Dorsolateral prefrontal cortex (tissue), 122 donors: ENCODE measurements at places on chromosomes 2 and 18. TPM values are rescaled to one million over a fixed set of nuclear protein-coding genes. Genes with fewer than 3 reads are reported as not detected.

DNA sequence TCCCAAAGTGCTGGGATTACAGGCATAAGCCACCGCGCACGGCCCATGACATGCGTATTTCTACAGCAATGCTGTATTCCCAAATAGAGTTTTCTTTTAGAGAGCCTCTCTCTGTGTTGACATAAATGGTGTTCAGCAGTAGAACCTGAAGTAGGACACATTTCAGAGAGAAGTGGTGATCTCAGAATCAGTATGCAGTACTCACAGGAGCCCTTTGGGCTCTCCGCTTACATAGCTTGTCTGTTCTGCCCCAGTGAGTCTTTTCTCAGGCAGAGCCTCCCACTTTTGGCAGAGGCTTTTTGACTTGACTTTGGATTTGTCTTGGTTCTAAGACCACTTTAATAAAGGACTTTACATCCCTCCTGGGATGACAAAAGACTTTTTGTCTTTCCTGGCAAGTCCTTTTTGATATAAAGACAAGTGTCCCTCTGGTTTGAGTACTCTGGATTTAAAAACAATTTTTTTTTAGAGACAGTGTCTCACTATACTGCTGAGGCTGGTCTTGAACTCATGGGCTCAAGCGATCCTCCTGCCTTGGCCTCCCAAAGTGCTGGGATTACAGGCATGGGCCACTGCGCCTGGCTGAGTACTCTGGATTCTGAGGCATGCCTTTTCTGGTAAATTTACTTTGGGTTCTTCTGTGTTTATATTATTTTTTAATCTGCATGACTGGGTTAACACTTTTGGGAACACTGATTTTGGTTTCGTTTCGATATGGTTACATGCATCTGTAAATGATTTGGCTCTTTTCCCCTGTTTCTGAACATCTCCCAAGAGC lies 113.3 kb downstream of the SMAD2 start:
- no peak for DNase-seq

- peak; percentile 65 for DNase-seq
These were observed 11.8 kb upstream of the ATOH8 start for GRCh38 chr2:85741833-85742455.

Gene SLC5A7
- total RNA-seq, result not detected

GRCh38 chr2:109351164-109351756 lies 222.3 kb downstream of the SH3RF3 start:
- DNase-seq, result no peak

Gene ADGRF3
- total RNA-seq, result 2.2 TPM

DNA sequence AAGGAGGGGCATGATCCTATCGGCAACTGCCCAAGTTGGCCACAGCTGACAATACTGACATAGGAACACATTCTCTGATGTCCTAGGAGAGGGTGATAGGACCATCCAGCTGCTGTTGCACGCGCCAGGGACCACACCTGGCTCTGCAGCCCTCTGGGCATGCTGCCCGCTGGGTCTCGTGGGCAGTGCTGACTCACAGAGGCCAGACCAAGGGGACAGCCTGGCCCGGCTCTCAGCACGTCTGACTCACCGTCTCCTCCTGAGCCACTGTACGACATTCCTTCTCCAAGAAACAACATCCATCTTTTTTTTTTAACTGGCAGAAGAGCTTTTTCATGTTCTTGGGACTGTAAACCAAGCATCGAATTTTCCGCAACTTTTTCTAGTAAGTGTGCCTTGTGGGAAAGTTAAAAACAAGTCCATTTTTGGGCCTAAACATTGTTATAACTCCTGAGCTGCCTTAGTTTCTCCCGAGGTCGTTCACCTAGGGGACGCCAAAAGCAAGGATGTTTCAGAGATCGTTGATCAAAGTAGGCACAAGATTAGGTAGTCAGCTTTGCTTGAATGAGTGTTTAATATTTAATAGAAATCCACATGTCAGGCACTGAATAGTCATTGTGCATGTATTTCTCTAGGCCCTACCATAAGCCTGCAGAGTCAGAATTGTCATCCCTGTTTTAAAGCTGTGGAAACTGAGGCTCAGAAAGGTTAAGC lies 100.3 kb downstream of the TTC32 start:
- DNase-seq, result no peak

DNA sequence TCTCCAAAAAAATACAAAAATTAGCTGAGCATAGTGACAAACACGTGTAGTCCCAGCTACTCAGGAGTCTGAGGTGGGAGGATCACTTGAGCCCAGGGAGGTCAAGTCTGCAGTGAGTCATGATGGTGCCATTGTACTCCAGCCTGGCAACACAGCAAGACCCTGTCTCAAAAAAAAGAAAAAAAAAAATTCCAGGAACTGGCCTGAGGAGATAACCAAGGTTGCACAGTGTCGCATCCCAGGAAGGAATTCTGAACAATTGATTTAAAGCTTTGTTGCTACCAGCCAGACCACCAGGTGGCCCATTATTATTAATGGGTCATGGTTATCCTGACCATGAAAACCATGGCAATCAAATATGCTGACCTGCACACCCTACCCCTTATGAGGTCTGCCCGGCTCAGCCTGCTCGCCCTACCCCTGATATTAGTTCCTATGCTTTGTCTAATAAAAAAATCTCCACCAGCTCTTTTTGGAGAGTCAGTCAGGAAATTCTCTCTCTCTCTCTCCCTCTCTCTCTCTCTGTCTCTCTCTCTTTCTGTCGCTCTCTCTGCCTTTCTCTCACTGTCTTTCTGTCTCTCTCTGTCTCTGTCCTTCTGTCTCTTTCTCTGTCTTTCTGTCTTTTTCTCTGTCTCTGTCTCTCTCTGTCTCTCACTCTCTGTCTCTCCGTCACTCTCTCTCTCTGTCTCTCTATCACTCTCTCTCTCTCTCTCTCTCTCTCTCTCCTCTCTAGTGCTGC lies 73.7 kb downstream of the NCAPH start:
- no peak for DNase-seq

Gene ANKRD23
- 9.7 TPM for total RNA-seq

GRCh38 chr2:233221378-233222063 lies 30.0 kb upstream of the ATG16L1 start:
- DNase-seq, result no peak

Gene DAW1
- total RNA-seq, result 2.1 TPM

DNA sequence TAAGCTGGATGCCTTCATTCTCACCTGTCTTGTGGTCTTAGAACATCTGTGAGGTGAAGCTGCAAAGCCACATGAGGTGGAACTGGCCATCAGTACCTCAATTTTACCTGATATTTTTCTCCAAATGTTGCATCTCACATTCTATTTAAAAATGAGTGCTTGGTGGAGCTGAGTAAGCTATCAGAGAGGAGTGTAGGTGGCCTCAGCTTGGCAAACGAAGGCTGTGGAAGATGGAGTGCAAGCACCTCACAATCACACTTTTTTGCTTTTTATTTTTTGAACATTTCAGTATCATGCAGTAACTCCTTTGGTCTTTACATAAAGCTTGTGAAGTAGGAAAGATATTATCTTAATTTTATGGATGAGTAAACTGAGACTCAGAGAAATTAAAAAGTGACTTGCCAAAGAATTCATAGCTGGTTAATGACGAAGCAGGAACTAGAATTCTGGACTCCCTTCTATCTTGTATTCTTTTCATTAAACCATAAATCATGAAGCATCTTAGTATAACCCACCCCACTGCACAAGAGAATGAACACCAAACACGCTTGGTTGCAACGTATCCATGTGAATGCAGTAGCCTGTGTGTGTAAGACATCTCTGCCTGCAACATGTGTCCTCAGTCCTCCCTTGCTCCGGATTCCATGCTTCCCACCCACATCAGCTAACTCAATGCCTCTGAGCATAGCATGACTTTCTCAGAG lies 27.2 kb downstream of the C2orf49 start:
- DNase-seq, result no peak

DNA sequence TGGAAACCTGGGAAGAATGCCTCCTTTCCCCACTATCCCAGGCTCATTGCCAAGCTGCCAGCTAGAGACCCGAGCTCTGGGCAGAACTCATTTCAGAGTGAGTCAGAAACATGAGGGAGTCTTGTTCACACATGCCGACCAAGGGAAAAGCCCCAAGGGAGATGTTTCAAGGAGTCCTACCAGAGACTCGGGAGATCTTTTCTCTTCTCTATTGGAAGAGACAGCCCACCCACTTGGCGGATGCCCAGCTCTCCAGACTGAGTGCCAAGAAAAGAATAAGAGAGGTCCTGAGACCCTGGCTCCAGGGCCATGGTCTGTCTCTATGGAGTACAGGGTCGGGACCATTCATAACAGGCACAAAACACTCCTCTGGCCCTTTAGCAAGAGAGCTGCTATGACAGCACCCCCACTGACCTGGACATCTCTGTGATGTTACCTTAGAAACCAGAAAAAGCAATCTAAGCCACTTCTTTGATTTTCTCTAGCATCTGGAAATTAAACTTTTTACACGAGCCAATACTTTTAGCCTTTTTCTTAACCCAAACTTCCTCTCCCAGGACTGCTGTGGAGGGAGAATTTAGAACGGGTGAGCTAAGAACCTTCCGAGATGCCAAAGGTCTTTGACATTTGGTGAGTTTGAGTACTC lies 18.5 kb upstream of the IGFBP5 start:
- DNase-seq, result no peak

DNA sequence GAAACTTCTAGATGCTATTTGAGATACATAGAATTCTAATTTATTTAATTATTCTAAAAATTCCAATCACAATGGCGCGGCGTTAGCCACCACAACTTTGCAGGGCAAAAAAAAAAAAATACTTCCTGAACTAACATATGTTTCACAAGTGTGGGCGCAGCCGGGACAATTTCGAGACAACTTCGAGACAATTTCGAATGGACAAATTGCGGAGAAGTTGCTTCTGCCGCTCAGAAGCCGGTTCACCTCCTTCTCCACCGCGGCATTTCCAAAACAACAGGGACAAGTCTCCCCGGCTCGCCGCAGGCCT lies 842 bp downstream of the PAX3 start:
- no peak for DNase-seq

- DNase-seq, result no peak
These were observed 22.1 kb downstream of the OTOF start for GRCh38 chr2:26455670-26456439.

GRCh38 chr2:235095569-235095968 lies 143.8 kb downstream of the SH3BP4 start:
- DNase-seq, result no peak

GRCh38 chr2:144630459-144631215 lies 110.7 kb upstream of the ZEB2 start:
- no peak for DNase-seq

DNA sequence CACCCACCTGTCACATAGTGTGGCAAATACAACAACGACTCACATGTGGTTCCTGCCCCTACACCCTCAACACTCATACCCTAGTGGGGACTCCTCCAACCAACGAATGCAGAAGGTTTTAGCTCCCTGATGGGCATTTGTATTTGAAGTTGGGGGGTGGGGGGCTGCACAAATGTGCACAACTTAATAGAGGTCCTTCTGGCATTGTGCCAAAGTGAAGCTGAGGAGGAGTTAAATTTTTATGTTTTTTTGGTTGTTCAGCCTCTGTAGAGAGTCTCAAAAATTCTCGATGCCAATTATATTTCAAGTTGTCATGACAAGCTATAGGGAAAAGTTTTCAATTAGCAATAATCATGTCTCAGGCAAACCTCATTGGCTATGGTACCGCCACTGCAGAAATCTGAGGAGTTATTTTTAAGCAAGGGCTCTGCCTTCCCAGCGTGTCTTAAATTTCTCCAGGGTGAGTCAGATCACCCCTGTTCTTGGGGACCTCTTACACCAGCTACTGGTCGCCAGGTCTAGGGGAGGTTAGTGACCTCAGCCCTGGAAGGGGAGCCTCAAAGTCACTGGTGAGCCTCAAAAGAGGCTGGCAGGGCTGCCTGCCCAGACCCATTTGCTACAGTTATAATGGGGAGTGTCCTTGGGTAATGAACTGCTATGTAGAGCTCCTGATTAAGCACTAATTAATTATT lies 102.7 kb upstream of the TAF1B start:
- DNase-seq, result no peak

GRCh38 chr2:121476684-121477083 lies 54.0 kb upstream of the RNU4ATAC start:
- no peak for DNase-seq

Gene SAG
- total RNA-seq, result not detected

Gene ADD2
- 144 TPM for total RNA-seq

- DNase-seq, result no peak
These were observed 450.1 kb upstream of the LRATD1 start for GRCh38 chr2:14182227-14182946.

Gene SERPINB2
- not detected for total RNA-seq

Gene CETN1
- not detected for total RNA-seq

DNA sequence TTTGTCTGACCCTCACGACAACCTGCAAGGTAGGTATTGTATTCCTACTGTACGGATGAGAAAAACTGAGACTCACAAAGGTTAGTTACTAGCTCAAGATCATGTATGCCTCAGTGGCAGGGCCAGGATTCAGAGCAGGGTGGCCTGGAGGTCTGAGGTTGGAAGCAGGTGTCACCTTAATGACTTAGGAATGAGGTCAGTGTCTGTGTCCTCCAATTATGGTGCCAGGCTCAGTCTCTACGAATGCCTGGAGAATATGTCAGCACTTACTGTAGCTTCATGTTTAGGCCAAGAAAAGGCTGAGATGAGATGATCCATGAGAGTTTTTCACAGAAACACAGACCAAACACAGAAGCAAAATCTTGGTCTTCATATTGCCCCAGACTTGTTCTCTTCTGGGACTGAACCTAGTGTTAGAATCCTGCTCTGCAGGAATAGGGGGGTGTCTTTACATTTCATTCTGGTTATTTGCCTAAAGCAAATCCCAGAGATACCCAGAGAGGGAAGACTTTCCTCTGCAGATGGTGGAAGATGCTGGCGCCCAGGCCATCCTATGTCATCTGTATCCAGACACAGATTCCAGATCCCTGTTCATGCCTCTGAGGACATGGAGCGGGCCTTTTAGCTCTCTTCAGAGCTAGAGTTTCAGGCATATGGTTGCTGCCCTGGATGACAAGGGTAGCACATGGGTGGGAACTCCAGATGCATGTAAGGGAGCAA lies 16.3 kb upstream of the RAB10 start:
- no peak for DNase-seq

Gene SP9
- 4.9 TPM for total RNA-seq

GRCh38 chr18:10726198-10727068 lies 200.6 kb downstream of the NAPG start:
- no peak for DNase-seq

DNA sequence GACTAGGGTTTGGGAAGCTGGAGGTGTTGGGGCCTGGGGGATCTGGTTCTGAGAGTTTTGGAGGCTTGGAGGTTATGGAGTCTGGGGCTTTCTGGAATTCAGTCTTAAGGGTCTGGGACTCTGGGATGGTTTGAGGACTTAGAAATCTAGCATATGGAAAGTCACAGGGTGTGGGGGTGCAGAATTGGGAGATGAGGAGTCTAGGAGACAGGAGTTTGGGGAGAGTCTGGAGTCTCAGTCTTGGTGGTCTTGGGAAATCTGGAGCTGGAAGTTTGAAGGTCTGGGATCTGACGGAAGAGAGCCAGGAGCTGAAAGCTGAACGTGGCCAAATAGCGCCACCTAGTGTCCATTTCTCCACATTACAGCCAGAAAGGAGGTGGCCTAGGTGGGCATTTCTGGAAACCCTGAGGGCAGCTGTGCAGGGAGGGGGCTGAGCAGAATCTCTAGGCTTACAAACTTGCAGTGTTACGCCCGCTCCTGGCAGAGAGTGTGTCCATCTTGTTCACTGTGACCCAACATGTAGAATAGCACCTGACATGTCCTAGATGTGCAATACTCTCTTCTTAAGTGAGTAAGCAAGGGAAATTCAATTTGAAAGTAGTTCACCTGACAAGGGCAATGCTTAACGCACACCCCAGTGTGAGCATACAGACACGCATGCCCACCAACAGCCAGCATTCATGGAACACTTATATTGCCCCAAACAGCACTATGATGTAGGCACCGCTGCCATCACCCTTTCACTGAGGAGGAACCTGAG lies 204.8 kb downstream of the TFCP2L1 start:
- no peak for DNase-seq
